ENCODE measurements at places on chromosomes 12 and 14.

GRCh38 chr12:80313209-80313608, 130.8 kb upstream of the PTPRQ start:
- DNase-seq: no peak

- DNase-seq: no peak
Observed at GRCh38 chr14:90510159-90510558, 113.3 kb downstream of the CALM1 start.

DNA sequence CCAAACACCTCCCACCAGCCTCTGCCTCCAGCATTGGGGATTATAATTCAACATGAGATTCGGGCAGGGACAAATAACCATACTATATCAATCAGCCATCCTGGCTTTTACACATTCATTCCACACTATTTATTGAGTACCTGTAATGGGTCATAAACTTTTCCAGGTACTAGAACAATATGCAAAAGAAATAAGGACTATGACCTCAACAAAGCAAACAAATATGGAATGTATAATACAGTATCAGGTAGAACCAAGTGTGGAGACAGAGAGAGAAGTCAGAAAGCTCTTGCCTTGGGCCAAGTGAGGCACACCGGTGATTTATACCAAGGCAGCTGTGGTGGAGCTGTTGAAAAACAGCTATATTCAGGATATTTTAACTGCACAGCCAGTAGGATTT, 116.3 kb downstream of the TSPAN8 start:
- DNase-seq: no peak

DNA sequence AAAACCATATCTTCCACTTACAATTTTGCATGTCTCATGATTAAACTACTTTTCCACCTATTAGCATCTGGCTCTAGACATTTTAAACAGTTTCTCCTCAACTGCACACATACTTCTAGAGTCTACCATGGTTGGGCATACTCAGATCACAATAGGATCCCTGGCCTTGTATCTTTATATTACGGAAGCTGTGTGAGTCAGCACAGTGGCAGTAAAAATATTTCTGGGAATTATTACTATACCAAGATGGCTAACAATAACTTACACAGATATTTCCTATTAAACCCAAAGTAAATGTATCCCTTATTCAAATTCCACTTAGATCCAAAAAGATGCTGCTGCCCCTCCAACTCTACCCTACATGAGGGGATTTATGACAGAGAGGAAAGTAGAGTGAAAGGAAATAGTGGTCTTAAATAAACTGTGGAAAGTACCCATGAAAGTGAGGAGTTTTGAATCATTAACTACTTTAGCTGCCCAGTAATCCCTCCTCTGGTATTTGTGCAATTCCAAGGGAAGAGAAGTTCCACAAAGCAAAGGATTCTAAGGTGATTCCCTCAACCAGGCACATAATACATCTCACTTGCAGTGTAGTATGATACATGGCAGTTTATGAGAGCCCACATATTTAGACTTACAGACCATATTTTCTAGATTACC, 14.0 kb upstream of the CPSF6 start:
- no peak for DNase-seq

- peak; percentile 84 for DNase-seq
Observed at GRCh38 chr12:113980537-113981337, 14.6 kb upstream of the RBM19 start.

DNA sequence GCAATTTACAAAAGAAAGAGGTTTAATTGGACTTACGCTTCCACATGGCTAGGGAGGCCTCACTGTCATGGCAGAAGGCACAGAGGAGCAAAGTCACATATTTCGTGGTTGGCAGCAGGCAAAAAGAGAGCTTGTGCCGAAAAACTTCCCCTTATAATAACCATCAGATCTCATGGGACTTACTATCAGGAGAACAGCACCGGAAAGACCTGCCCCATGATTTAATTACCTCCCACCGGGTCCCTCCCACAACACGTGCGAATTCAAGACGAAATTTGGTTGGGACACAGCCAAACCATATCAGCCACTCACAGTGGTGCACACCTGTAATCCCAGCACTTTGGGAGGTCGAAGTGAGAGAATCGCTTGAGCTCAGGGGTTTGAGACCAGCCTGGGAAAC, 68.5 kb downstream of the FBXL14 start:
- no peak for DNase-seq

DNA sequence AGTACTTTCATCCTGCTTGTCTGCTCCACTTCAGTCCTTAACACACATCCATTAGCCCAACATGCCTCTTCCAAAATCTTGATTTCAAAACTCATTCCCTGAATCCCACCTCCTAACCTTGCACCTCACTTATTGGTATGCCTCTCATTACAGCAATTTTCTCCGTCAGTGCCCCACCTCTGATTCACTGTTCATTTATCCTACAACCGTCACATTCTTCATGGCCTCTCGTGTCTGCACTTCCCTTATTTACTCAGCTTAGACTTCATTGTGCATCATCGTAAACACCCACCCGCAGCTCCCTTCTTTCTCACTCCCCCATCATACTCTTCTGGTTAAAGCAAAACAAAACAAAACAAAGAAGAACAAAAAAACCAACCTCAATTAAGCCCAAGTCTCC, 160.6 kb upstream of the HMGA2 start:
- DNase-seq: no peak

DNA sequence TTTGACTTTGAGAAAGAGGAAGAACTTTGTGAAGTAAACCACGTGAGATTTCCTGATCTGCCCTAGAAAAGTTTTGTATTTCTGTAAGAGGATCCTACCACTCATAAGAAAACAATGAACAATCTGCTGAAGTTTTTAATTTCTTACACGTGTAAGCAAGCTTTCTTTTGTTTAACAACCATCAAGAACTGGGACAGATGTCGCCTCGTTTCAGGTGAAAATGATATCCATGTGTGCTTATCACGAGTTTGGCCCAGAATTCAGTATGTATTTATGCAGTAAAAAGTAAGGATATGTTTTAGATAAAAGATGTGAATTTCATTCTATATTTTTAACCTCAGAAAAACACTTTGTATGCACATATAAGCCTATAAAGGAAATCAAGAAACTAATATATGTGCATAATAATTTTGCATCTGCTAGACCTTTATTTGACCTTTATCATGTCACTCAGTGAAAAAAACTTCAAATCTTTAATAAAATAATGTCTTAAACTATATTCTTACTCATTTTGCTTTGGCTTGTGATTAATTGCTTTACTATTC, 56.9 kb upstream of the DHRS4 start:
- no peak for DNase-seq

Data from neuronal stem cell (in vitro differentiated cells).